ENCODE measurements at places on chromosomes 13 and 19. TPM values are rescaled to one million over a fixed set of nuclear protein-coding genes. Genes with fewer than 3 reads are reported as not detected.
A peak's percentile ranks its signal among the peaks of the same experiment; 100 is the strongest.

KCNC3 gene
- total RNA-seq = 1.4 TPM

TEX101 gene
- not detected for total RNA-seq

LRRC25 gene
- not detected for total RNA-seq

CEACAM19 gene
- total RNA-seq = not detected

BCAM gene
- not detected for total RNA-seq

DNA sequence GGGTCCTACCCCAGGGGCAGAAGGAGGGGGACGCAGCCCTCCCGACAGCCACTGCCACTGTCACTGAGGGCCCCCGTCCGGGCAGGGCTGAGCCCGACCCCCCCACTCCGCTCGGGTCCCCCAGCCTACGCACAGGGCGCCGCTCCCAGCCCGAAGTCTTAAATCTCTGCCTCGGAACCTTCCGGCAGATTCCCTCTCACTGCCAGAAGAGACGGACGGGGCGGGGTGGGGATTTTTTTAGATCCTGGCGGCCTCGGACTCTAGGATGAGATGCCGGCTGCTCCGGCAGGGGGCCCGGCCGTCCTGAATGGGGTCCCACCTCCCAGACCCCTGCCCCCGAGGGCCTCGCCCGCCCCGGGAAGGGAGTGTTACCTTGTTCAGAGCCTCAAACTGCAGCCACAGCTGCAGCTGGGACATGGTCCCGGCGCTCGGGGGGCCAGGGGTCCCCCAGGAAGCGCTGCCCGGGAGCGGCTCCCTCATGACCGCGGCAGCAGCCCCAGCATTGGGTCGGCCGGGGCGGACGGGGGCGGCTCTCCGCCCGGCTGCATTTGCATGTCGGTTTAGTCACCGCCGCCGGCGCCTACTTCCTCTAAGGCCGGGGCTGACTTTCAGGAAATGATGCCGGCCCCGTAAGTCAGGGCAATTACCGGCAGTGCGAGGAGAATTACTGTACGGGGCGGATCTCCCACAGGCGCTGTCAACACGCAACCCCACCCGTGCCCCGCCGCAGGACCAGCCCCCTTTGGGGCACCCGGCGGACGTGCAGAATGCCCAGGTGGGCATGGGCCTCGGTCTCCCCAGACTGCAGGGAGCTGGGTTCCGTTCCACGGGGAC, 28.1 kb downstream of the GPX4 start:
- peaks cover 8% of the 10 kb centered on the region for H3K36me3 ChIP-seq
- peak; percentile 78 for DNase-seq
- H3K4me3 ChIP-seq = peak overlapping the region; percentile 66
- peak overlapping the region; percentile 92 for H3K27ac ChIP-seq
- no peaks in the 10 kb centered on the region for H3K27me3 ChIP-seq
- H3K4me1 ChIP-seq = peaks cover 55% of the 10 kb centered on the region

DNA sequence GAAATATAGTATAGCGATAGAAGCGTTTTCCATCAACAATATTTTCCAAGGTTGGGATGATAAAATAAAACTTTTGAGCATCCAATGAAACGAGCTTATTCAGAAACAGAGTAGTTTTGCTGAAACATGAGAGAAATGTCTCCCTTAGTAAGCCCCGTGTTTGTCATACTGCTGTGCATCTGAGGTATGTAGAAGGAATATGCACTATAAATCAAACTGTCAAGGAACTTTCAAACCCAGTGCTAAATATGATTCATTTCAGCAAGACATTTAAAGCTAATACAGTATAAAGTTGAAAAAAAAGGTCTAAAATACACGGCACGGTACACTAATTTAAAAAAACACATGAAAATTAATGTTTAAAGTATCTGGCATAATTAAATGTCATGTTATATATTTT, 546.2 kb downstream of the SLITRK5 start:
- no peak overlapping the region for H3K27ac ChIP-seq
- H3K36me3 ChIP-seq = no peaks in the 10 kb centered on the region
- no peak for DNase-seq
- no peak overlapping the region for H3K4me3 ChIP-seq
- H3K27me3 ChIP-seq = no peaks in the 10 kb centered on the region

- H3K4me1 ChIP-seq = peaks cover 31% of the 10 kb centered on the region
- no peak for DNase-seq
- peak overlapping the region; percentile 83 for H3K27ac ChIP-seq
- H3K36me3 ChIP-seq = peaks cover 9% of the 10 kb centered on the region
- no peaks in the 10 kb centered on the region for H3K27me3 ChIP-seq
Measured at GRCh38 chr19:29211562-29212355, 1.2 kb downstream of the UQCRFS1 start.

GRCh38 chr13:105890509-105890908, 645.0 kb downstream of the EFNB2 start:
- H3K27ac ChIP-seq = no peak overlapping the region
- H3K27me3 ChIP-seq = no peaks in the 10 kb centered on the region
- DNase-seq = no peak

- H3K36me3 ChIP-seq = no peaks in the 10 kb centered on the region
- no peak for DNase-seq
- H3K4me3 ChIP-seq = no peak overlapping the region
- H3K4me1 ChIP-seq = no peaks in the 10 kb centered on the region
- H3K27ac ChIP-seq = no peak overlapping the region
Measured at GRCh38 chr13:76398425-76398824, 487.8 kb downstream of the KCTD12 start.

DNA sequence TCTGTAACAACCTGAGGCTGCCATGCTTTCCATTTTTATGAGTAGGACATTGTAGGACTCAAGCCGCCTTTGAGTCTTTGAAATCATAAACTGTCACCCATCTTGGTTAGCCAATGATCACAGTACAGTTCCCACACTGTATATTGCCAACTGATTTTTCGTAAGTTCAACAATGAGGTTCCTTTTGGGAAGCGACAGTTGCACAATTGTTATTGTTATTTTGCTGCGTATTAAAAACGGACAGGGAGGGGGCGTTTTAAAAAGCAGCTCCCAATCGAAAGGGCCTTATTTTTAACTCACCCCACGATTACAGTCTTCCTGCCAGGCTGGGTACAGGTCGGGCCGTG, 601 bp downstream of the SLC46A3 start:
- peaks cover under 1% of the 10 kb centered on the region for H3K36me3 ChIP-seq
- peak overlapping the region; percentile 78 for H3K27ac ChIP-seq
- DNase-seq = no peak
- H3K4me1 ChIP-seq = peaks cover 28% of the 10 kb centered on the region
- peak overlapping the region; percentile 89 for H3K4me3 ChIP-seq

DNA sequence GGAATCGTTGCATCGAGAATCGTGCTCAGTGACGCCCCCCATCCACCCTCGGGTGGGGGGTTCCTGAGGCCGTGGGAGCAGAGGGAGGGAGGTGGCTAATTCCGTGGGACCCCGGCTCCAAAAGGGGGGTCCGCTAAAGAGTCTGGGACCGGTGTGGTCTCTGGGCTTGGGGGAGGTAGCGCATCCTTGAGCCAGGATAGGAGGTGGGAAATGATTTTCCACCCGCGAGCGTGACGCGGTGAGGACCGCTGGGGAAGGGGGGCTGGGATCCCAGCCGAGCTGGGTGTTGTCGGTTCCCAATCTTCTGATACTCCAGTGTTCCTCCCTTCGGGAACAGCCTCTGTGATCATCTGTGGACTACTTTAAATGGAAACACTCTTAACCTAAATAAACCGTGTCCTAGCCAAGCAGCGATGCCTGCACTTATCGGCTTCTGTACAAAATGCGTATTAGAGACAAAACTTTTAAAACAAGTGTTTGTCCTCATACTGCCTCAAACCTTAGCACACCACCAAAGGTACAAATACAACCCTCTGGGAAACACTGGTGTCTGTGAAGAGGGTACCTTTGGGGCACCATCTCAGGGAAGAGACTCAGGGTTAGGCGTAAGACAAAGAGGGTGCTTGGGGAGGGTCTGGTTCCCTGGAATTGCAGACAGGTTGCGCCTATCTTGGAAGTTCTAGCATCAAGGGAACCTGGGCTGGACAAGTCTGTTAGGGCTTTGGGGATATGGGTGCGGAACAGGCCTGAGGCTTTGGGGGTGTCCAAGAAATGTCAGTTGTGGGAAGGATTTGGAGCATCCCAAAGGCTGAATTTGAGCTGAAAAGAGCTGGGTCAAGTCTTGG, 16.0 kb downstream of the KCNC3 start:
- peaks cover 3% of the 10 kb centered on the region for H3K4me1 ChIP-seq
- peaks cover 16% of the 10 kb centered on the region for H3K27me3 ChIP-seq
- H3K27ac ChIP-seq = no peak overlapping the region

DNA sequence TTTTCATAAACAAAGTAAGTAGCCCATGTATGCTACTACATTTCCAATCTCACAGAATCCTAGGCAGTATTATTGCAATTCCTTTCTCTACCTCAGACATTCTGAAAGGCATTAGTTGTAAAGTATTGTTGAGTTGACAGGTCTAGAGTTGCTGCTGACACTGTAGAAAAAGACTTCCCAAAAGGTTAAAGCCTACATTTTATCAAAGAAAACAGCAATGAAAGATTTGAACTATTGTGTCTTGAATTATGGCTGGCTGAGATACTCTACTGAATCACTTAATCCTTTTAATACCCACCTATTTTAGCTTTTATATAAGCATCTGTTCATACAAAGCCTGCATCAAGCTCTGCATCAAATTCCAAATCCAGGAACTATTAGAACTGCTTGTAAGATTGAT, 1082.0 kb downstream of the OLFM4 start:
- H3K4me1 ChIP-seq = no peaks in the 10 kb centered on the region
- H3K27ac ChIP-seq = no peak overlapping the region
- DNase-seq = no peak
- H3K36me3 ChIP-seq = no peaks in the 10 kb centered on the region
- no peak overlapping the region for H3K4me3 ChIP-seq

GRCh38 chr19:46369817-46370216, 22.9 kb downstream of the PPP5C start:
- H3K27ac ChIP-seq = no peak overlapping the region
- peaks cover 11% of the 10 kb centered on the region for H3K36me3 ChIP-seq
- peaks cover 4% of the 10 kb centered on the region for H3K4me1 ChIP-seq
- H3K4me3 ChIP-seq = no peak overlapping the region
- H3K27me3 ChIP-seq = no peaks in the 10 kb centered on the region

Measured in CD4-positive, CD25-positive, alpha-beta regulatory T cell (primary cell).